ENCODE measurements at places on chromosomes 16 and 17.

- DNase-seq: no peak
These were observed 26.5 kb upstream of the XYLT2 start for GRCh38 chr17:50319306-50320004.

DNA sequence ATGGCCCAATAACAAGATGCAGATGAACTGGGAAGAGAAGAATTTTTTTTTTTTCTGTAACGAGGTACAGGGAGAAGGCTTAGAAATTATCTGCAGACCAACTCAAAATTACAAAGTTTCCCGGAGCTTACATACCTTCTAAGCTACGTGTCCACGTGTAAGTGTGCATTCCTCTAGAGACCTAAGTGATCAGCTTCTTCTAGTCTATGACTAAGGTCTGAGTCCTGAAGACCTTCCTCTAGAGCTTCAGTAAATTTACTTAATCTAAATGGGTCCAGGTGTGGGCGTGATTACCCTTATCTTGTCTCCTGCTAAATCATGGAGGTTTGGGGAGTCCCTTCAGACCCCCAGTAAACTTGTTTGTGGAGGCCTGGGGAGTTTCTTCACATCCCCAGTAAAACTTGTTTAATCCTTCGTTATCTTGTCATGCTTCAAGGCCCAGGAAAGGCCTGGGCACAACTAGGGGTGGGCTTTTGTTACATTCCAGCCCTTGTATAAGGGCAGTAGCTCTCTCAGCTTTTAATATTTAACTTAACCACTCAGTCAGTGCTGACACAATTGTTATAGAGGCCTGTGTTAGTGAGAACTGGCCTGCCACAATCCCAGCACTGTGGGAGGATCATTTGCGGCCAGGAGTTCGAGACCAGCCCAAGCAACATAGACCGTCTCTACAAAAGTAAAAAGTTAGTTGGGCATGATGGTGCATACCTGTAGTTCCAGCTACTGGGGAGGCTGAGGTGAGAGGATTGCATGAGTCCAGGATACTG, 342.3 kb downstream of the SNX29 start:
- DNase-seq: no peak

DNA sequence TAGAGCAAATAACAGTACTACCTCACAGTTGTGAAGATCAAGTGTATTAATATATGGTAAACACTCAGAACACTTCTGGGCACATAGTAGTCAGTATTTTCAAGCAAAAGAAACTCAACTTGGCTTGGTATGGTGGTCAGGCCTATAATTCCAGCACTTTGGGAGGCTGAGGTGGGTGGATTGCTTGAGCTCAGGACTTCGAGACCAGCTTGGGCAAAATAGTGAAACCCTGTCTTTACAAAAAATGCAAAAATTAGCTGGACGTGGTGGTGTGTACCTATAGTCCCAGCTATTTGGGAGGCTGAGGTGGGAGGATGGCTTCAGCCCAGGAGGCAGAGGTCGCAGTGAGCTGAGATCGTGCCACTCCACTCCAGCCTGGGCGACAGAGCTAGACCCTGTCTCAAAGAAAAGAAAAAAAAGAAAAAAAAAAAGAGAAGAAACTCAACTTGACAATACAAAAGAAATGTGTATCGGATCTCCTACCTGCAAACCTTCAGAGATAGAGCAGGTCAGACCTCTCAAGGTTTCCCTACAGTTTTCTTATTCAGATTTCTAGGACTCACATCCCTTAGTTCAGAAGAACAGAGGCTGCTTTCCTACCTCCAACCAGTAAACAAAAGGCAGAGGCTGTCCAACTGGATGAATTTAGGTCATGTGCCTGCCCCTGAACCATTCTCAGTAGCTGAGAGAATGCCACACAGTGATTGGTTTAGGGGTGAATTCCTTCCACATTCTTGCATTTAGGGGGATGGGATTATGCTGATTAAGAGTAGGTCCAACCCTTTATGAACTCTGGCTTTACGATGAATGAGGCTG, 1.7 kb upstream of the KPNA2 start:
- DNase-seq: peak; percentile 97

GRCh38 chr16:8943001-8943763, 20.5 kb downstream of the USP7 start:
- DNase-seq: no peak

DNA sequence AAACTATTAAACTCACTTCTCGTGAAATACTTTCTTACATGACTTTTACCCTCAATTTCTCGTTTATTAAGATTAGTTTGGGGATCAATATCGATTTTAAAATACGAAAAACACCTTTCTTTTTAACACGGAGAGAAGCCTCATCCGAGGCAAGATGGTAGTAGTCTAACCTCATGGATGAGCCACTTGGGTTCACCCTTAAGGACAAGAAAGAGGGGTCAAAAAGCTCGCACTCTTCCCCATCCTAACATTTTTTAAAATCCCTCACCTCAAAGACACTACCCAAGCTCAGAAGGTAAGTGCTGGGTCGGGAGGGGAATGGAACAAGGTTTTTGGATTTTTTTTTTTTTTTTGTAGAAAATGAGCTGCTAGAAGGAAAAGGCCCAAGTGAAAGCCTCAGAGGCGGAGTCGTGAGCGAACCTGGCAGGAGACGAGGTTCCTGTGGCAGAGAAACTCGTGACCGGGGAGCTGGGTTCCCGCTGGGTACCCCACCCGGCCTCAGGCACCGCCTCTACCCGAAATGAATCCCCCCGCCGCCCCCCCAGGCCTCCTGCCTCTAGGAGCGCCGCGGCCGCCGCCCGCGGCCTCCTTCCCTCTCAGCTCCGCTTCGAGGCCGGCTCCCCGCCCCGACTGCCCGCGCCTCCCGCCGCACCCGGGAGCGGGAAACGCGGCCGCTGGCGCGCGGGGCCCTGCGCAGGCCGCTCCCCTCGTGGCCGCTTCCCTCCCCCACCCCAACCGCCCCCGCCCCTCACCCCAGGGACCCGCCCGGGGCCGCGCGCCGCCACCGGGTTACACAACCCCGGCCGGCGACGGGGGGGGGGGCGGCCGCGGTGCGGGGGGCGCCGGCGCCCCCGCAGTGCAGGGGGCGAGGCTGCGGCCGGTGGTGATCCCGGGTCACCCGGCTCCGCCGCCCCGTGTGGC, 1.6 kb downstream of the NUFIP2 start:
- peak; percentile 51 for DNase-seq

DNA sequence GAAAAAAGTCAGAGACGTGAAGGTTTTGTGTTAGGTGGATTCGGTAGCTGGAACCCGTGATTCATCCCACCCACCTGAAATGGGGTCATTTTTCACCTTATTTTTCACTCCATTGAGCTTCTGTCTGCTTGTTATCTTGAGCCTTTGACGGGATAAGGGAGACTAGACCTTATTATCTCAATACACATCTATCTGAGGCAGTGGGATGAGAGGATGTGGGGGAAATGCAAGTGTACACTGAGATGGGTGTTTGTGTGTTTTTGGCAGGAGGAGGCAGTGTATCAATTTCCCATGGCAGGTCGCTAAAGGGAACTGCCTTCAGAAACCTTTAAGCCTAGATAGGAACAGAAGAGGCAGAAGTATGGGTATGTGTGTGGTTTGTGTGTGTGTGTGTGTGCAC, 6.2 kb upstream of the NOG start:
- no peak for DNase-seq

GRCh38 chr17:15350777-15351477, 9.5 kb upstream of the TEKT3 start:
- DNase-seq: no peak

GRCh38 chr16:22206842-22207714, 1.0 kb downstream of the EEF2K start:
- no peak for DNase-seq

GRCh38 chr17:73735245-73735644, 91.0 kb upstream of the SDK2 start:
- no peak for DNase-seq

DNA sequence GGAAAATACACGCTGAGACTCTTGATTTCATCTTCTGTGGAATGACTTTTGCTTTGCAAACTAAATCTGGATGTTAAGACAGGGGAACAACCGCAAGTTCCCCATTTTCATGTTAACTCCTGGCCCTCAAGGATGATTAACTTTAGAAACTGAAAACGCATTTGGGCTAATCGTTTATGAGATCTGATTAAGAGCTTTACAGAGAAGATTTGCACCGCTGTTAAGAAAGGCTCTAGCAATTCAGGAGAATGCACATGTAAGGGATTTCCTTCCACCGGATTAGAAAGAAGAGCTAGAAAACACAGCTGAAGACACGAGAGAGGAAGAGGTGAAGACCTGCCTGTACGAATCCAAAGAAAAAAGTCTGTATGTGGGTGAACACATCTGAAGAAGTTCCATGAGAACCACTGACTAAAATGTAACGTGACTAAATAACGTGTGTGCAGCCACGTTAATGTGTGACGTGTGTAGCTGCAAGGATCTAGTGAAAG, 106.4 kb downstream of the YPEL2 start:
- no peak for DNase-seq

- DNase-seq: no peak
These were observed 10.0 kb downstream of the DEF8 start for GRCh38 chr16:89958596-89958995.

GRCh38 chr16:4116325-4117249, at the start of gene ADCY9:
TSS of gene ADCY9 (minus strand) at chr16:4116442. CDS start at chr16:4115442, 1,000 bp downstream.
- peak; percentile 62 for DNase-seq

DNA sequence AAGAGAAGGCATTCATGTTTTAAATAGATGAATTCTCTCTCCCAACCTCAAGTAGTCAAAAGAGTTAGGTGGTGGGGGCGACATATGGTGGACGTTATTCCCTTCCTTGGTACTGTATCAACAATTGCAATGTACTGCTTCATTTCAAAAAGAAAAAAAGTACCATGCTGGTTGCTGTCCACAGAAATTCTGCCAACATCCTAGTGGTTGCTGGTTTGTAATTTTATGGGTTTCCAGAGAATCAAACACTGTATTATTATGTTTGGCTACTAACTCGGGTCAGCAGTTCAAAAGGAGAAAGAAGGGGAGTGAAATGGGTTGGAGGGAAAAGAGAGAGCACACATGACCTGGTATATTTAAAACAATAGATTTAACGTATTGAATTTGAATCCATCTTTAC, 61.1 kb upstream of the KCNJ16 start:
- no peak for DNase-seq

DNA sequence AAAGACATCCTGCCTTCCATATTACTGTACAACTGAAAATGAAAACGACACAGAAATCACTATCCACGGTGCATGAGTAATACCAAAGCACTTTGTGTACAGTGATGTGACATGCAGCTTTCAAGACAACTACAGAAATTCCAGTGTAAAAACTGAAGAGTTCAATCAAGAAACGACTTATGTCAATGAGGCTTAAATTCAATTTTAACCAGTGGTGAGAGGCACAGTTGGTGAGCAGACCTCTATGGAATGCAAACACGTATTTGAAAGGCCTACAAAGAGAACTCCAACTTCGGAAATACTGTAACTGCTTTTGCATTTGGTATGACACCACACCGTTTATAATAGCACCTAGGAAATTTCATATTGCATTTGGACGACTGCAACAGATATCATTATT, 87.6 kb downstream of the USP31 start:
- DNase-seq: no peak

- no peak for DNase-seq
These were observed 350.9 kb downstream of the FOXL1 start for GRCh38 chr16:86929057-86929871.

DNA sequence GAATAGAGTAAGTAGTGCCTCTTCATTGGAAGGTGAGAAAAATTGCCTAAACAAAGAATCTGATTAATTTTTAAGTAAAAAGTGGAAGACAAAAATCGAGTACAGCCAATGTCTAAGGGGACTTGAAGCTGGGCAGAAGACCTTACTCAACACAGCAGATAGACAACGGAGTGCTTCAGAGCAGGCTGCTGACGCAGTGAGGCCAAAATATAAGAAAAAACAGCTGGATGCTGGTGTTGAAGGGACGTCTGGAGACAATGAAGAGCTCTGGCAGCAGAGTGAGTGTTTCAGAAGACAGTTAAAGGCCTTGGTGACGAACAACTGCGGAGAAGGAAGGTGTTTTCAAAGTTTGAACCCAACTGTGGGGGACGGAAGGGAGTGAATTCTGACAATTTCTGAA, 169.8 kb downstream of the MRTFB start:
- no peak for DNase-seq

GRCh38 chr17:77442976-77443747, 302.4 kb downstream of the SEC14L1 start:
- no peak for DNase-seq

DNA sequence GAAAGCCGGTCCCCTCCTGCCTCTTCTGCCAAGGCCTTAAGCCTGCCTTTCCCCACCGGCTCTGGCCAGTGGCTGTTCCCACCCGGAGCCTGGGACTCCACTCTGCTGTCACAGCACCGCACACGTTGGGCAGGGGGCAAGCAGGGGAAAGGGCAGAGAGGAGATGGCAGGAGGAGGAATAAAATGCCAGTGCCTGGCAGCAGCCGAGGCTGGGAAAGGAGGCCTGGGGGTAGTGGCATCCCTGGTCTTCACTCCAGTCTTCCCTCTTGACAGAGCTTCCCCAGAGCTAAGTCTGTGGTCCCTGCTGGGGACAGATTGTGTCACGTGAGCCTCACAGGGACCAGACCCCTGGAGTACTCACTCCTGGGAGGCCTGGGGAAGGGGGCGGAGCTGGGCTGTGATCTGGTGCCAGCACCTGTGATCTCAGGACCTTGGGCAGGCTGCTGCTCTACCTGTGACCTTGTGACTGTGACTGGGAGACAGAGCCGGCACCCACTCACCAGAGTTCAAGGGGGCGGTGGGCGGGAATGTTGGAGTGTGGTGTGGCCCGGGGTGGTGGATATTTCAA, 97.2 kb upstream of the GSE1 start:
- no peak for DNase-seq

- DNase-seq: no peak
These were observed 14.2 kb upstream of the KREMEN2 start for GRCh38 chr16:2949705-2950352.

DNA sequence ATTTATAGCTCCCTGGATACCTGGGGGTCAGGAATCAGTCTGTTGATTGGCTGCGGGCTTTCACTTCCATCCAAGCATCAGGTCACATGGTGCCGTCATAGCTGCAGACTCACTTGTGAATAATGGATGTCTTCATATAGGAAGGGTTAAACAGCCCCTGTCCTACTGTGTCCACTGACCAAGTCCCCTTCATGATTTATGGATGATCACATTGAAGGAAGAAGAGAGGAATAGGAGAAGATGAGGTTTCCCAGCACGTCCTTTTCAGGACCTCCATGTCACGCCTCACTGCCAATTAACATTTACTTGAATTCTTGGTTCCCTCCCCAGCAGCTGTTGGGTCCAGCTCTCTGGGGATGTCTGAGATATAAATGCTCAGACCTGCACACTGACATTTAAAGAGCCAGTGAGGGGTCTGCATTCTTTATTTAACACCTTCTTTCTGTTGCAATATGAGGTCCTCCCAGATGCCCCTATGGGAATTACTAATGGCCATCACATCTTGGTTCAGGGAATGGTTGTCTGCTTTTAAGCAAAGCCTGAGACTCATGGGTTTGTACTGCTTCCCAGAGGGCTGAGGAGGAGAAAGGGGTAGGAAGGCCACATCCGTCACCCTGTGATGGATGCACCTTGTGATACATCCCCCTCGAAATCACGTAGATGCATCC, 230.6 kb upstream of the HSBP1 start:
- no peak for DNase-seq

- DNase-seq: no peak
These were observed 22.2 kb downstream of the HLF start for GRCh38 chr17:55286681-55287589.

GRCh38 chr17:43025766-43026537, 921 bp downstream of the RND2 start:
- DNase-seq: no peak

GRCh38 chr17:81842725-81843504, 8.1 kb upstream of the PPP1R27 start:
- no peak for DNase-seq

GRCh38 chr17:50708050-50709000, 611 bp upstream of the ANKRD40 start:
- peak; percentile 34 for DNase-seq

Data from SK-MEL-5 (cell line).